CD4-positive, alpha-beta T cell treated with Interleukin-1 beta for 1 hour (primary cell): ENCODE measurements at places on chromosomes 2 and 18.

DNA sequence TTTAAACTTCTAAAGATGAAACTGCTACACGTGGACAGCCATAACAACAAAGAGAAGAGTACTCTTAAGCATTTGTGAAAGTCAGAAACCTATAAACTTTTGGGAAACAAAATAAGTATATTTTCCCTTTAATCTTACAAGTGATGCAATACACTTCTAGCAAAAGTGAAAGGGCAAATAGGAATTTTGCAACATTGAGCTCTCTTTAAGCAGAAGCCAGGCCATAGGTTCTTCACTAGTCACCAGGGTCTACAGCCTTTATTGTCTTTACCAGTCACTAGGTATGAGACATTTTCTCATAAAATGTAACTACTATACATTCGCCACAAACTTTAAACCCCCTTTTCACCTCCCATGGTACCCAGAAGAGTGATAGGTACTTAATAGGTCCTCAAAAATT, 37.5 kb downstream of the SCN1A start:
- no peak for DNase-seq

GRCh38 chr2:176999301-176999700, 213.3 kb upstream of the HNRNPA3 start:
- no peak for DNase-seq

GRCh38 chr2:212906620-212907019, 244.8 kb downstream of the IKZF2 start:
- no peak for DNase-seq

- DNase-seq = no peak
Observed at GRCh38 chr2:102344397-102344796, 11.2 kb upstream of the IL18R1 start.

- no peak for DNase-seq
Observed at GRCh38 chr18:75105551-75106254, 103.2 kb downstream of the PTGR3 start.

- DNase-seq = no peak
Observed at GRCh38 chr18:44135741-44136140, 544.9 kb upstream of the SETBP1 start.

DNA sequence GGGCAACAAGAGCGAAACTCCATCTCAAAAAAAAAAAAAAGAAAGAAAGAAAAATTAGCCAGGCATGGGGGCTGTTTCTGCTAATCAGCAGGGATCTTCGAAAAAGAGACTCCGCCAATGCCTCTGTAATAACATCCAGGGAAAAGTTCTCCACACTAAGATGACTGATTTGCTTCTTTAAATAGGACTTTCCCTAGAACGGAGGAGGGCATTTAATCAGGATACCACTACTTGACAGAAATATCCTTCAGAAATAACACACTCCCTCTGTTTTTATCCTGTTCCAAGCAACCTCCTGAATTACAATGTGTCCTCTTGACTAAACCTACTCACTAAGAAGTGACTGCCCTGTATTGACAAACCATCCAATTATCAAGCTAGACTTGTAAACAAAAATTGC, 21.7 kb downstream of the REV1 start:
- no peak for DNase-seq

- DNase-seq = no peak
Observed at GRCh38 chr2:75892490-75892889, 181.8 kb upstream of the GCFC2 start.

DNA sequence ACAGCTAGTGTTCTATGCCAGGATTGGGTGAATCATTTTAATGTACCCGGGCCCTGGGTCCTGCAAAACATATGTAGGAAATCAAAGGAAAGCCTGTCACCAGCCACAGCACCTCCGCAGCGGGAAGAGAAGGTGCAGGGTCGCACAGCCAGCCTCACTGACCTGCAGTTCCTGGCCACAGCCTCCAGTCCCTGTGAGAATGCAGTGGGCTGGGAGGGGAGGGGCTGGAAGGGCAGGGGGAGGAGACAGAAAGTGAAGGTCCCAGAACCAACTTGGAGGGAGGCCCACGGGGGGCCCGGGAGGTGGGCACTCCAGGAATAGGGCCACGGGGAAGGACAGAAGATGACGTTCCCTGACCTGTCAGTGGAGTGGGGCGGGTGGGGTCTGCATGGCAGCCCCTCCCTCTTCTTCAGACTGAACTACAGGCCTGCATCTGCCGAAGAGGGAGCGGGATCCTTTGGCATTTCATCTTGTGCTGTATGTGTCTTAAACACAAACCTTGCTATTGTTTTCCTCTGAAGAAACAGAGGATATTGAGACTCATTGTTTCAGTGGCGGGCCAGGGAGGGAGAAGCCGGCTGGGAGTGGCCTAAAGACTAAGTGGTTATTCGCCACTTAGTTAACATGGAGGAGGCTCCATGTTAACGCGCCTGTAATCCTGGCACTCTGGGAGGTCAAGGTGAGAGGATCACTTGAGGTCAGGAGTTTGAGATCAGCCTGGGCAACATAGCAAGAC, 7.5 kb downstream of the MAL start:
- DNase-seq = no peak

DNA sequence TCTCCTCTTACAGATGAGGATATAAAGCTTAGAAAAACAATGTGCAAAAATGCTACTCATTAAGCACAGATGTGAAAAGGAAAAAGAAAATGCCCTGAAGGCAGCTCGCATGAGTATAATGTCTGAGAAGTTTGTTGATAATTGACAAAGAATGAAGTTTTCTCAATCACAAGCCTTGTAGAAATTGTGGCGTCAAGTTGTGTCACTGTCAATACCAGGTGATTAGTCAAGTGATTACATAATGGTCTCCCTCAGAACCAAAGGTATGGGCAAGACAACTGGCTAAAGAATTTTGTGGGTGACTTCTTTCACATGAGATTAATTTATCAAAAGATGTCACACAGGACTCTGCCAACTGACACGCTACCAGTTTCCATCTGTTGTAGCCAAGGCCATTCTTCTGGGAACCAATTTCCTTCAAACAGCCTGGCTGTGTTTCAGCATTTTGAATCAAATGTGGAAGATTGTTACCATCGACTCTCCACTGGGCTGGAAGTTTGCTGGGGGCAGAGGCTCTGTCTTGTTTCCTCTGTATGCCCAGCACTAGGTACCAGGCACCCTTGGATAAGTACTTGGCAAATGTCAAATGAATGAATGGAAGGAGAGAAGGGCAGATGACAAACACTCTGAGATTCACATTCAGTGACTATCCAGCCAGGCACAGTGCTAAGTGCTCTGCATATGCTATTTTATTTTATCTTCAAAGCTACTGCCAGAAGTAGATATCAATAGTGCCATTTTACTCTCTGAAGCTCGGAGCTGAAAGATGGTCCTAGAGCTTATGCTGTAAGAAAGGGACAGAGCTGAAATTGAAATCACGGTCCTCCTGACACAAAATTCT, 5.9 kb upstream of the FN1 start:
- DNase-seq = no peak

DNA sequence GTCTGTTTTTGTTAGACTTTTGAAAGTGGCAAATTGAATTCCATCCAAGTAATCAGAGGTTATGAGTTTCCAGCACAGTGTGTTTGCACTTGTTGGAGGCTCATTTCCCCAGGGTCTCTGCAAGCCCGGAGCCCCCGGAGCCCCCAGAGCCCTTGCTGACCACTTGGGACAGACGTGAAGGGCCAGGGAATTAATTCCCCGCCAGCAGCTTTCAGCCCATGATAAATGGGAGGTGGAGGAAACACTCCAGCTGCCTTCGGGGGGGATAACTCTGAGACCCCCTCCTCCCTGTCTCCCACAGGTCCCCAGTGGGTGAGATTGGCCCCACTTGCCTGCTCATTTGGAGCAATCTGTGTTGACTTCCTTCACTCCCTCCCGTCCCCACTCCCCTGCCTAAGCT, 79.2 kb downstream of the KLHL29 start:
- no peak for DNase-seq

- no peak for DNase-seq
Observed at GRCh38 chr2:126889496-126890135, 9.1 kb upstream of the TEX51 start.

GRCh38 chr2:88443353-88443938, 9.0 kb downstream of the FOXI3 start:
- no peak for DNase-seq

DNA sequence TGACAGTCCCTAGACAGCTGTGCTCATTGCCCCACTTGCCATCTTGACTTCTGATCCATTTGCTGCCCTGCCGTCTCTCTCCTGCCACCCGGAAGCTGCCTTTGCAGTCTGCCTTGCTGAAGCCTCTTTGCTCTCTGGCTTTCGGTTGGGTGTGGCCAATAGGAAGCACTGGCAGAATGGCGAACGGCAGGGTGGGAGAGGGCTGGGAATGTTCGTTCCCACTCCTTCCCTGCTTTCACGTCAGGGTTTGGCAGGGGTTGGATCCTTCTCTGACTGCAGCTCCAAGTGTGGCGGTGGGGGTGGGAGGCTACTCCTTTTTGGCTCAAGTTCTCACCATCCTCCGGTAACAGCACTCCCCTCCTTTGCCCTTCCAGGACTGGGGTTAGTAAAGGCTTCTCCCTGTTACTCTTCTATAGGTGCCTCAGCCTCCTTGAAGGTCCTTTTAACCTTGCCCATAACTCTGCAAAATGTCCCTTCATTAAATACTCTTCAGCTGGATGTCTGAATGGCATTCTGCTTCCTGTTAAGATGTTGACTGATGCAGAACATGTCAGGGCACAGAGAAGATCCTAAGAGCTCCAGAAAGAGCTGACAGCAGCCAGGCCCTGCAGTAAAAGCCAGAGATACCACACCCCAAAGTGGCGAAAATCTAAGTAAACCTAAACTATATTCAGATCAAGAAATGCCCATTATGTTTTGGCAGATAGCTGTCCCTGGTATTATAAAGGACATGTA, 299.7 kb downstream of the CDCA7 start:
- no peak for DNase-seq

GRCh38 chr18:9755615-9756014, 47.5 kb downstream of the RAB31 start:
- DNase-seq = no peak

DNA sequence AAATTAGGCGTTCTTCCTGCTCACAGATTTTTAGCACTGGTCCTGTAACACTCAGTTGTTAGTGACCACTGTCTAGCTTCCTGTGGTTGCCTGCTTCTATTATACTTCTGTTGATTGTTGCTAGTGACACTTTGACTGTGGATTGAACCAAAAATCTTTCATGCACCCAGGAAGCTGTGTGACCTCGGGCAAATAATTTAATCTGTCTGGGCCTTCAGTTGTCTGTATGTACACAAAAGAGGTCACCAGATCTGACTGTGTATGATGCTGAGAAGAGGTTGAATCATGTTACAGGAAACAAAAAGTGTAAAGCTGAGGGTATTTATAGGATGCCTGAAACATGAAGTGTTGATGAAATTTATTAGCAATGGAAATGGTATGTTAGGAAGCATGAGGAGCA, 12.7 kb downstream of the ICOS start:
- DNase-seq = peak; percentile 46

DNA sequence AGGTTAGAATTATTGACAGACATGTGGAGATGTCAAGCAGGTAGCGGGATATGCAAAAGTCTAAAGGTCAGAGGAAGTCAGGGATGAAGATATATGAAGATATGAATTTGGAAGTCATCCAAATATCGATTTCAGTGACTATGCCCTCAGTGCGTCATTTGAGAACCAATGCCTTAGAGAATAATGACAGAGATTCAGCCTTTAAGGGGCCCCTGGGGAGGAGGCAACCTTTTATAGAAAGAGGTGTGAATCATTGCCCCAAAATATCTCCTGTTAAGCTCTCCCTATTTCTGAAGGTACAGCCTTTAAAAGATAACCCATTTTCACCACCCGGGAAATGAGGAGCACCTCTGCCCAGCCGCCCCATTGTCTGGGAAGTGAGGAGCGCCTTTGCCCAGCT, 223.4 kb downstream of the NCKAP5 start:
- DNase-seq = no peak

DNA sequence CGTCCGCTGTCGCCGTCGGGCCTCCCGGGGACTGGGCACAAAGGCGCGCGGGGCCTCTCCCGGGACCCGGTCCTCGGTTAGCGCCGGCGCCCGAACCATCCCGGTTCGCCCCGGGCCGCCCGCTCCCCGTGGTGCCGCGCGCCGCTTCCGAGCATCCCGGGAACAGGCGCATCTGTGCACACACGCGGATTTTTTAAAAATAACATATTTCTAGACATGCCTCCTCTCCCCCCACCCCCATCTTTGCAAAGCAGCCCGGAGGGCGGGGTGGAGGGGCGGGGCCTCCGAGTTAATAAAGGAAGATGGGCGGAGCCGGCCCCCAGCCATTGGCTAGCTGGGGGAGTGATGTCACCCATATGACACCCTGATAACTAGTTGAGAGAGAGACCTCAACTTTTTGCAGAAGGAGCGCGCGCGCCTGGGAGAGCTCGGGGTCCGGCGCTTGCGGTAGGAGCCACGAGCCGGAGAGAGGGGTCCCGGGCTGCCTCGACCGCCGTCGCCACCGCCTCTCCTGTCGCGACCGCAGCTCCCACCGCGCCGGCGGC, at the start of gene SOX11:
Gene SOX11, plus strand, starts transcription at position 400 of the 545 bp plus-strand sequence. CDS start 338 bp downstream, outside the sequence.
- DNase-seq = no peak

DNA sequence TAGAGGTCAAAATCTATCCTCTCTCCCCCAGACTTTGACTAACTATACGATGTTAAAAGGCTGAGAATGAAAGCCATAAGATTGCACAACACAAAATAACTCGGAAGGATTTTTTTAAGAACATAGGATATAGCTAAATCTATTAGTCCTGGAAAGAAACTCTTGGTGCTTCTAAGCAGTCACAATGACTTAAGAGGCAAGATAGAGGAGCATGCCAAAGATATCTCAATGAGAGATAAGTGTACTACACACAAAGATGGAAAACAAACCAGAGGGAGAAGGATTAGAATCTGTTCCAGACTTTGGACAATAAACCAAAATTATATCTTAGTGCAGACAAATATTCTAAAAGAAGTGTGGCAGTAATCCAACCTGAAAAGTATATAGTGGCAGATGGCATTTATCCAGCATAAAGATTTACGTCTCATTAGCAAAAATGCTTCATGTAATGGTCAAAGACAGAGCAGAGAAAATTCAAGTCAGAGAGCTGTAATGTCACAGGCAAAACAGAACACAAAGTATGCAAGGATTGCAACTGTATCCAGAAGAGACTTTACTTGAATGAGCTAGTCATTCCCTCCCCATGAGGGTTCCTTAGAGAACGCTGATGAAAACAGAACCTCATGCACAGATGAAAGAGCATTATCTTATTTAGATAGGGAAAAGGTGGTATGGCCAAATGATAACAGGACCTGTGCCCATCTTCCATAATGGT, 28.8 kb upstream of the EVA1A start:
- DNase-seq = no peak

GRCh38 chr2:57549642-57550102, 496.9 kb upstream of the VRK2 start:
- no peak for DNase-seq

DNA sequence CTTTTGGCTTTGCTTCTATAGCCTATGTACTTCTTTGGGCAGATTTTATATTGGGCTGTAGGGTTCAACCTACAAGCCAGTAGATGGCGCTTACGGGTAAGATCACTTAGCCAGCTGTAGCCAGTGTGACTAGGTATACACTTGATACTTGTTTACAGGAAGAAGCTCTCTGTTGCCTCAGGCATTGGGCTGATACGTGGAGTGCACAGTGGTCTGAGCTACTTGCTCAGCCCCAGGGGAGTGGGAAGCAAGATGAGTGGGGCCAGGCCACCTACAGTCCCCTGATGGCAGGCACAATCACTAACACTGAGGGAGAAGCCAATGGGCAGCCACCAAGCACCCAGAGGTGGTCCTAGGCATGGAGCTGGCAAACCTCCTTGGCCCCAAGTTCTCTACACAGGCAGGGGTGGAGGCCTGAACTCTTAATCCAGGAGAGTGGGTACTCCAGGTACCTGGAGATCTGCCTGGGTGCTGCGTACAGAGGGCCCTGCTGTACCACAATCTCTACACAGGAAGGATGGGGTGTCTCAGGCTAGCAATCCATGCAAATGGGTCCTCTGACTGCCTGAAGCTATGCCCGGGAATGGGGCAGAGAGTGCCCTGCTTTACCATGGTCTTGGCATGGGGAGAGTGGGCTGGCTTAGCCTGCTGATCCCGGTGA, 122.2 kb downstream of the NCOA1 start:
- DNase-seq = peak; percentile 38
